ENCODE measurements at places on chromosomes 1 and 21.

- no peak for DNase-seq
Measured at GRCh38 chr1:203270448-203270847, 34.9 kb upstream of the BTG2 start.

DNA sequence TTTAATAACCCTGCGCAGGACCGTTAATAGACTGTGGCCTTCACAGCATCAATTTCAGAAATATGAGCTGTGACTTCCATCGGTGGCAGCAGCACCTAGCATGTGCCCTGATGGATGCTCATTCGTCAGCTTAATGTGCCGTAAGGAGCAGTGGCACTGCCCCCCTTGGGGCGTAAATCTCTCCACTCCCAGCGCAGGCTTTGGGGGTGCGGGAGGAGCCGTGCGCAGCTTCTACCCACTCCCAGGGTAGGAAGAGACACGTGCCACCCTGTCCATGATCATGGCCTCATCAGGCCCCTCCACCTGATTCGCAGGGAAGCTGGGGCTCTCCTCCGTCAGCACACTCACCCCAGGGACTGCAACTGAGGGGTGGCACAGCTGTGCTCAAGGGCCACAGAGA is 149.5 kb downstream of the NPHP4 start:
- no peak for DNase-seq

DNA sequence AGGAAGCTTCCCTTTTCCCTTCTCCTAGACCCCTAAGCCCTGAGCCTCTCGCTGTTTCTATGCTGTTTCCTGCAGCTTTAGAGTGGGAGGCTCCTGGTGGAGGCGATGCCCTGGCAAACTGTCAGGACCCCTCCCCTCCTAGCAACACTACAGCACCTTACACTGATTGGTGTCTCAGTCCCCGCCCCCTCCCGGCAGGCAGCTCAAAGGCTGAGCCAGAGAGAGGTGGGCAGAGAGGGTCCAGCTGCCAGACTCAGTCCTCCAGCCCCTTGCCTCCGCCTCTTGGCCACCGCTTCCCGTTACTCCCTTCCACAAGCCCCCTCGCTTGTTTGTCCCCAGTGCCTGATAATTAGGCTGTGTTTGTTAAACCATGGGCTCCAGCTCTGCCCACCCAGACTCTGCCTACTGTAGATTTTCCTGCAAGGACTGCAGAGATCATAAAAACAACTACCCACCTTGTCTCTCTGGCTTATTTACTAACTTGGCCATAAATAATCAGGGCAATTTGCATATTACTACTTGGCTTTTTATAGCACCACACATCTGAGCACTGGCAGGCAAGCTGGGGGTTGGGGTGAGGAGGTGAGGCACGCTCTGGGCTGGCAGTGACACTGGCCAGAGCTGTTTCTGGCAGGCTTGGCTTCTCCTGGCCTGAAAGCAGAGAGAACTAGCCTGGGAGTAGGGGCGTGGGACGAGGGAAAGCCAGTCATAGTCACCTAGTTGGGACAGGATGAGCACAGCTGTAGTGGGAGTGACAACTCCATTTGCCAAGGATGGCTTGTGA is 107.5 kb downstream of the CSMD2 start:
- DNase-seq: no peak

DNA sequence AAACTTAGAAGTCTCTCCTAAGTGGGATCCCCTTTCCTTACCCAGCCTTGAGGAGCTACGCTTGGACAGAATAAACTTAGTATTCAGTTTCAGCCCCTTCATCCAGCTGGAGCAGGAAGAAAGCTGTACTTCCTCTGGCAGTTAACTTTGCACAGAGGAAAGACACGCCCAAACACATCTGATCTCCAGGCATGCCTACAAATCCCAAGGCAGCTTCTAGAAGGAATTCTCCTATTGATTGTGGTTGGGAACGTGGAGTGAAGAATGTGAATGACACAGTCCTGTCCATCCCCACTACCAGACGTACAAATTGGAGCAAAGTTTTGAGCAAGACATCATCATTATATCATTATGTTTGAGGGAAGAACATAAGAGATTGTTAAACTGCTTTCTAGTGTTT is 6.6 kb upstream of the AK4 start:
- DNase-seq: no peak

GRCh38 chr21:41135746-41136145 is 32.2 kb upstream of the BACE2 start:
- no peak for DNase-seq

GRCh38 chr21:26019236-26019635 is 151.3 kb downstream of the APP start:
- no peak for DNase-seq

- DNase-seq: no peak
Measured at GRCh38 chr1:215793180-215793579, 226.1 kb downstream of the KCTD3 start.

DNA sequence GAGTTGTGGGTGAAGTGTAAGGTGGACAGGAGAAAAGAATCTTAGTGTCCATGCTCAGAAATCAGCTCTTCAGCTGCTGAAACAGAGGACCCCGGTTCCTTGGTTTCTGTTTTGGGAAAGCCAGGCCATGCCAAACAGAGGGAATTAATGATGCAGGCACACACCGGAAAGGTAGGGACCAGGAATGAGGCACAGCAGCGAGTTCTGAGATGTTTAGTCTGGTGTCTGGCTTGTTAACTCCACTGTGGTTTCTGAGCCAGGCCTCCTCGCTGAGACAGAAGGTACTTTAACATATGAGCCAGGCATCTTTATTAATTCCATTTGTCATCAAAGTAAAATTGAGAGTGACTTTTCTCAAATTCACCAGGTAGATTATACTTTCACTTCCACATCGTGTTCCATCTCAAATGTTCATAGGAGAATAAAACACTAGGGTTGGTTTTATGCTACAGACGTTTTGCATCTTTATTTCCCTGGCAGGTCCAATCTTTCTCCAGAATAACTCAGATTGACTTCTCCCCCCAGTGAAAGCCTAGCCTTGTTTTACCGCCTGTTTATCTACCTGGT is 23.5 kb downstream of the LRRC8D start:
- DNase-seq: peak; percentile 8

- DNase-seq: no peak
Measured at GRCh38 chr1:226378071-226378470, 29.8 kb downstream of the PARP1 start.

GRCh38 chr21:19855522-19855921 is 1142.7 kb upstream of the NCAM2 start:
- DNase-seq: no peak

- no peak for DNase-seq
Measured at GRCh38 chr1:235442788-235443429, 61.3 kb downstream of the B3GALNT2 start.

DNA sequence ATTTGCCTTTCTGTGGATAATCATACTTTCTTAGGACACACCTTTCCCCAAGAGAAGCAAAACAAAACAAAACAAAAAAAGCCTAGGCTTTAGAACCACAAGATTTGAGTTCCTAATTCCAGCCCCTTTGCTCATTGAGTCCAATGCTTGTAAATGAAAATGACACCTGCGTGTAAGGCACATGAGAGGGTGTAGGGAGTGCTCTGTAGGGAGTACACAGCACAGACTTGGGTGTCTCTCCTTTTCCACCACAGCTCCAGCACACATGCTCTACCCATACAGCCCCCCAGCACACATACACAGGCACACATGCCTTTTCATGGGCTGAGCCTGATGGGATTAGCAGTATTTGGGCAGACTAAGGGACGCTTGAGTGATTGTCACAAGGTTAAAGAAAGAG is 9.2 kb upstream of the NGF start:
- no peak for DNase-seq

DNA sequence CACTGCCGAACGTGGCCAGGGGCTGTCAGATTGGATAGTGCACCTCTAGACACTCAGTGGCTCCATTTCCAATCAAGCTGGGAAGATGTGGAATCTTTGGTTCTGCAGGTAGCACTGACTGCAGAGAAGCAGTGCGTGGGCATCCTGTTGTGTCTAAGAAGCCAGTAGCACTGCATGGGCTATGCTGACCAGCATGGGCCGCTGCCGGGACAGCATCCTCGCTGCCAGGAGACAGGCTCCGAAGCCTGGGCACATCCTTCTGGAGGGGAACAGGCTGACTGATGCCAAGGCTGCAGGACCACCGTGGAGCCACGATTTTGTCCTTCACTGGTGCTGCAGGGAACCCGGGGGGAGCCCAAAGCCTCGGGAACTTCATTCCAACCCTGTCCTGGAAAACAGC is 649.4 kb downstream of the NPHP4 start:
- DNase-seq: no peak

DNA sequence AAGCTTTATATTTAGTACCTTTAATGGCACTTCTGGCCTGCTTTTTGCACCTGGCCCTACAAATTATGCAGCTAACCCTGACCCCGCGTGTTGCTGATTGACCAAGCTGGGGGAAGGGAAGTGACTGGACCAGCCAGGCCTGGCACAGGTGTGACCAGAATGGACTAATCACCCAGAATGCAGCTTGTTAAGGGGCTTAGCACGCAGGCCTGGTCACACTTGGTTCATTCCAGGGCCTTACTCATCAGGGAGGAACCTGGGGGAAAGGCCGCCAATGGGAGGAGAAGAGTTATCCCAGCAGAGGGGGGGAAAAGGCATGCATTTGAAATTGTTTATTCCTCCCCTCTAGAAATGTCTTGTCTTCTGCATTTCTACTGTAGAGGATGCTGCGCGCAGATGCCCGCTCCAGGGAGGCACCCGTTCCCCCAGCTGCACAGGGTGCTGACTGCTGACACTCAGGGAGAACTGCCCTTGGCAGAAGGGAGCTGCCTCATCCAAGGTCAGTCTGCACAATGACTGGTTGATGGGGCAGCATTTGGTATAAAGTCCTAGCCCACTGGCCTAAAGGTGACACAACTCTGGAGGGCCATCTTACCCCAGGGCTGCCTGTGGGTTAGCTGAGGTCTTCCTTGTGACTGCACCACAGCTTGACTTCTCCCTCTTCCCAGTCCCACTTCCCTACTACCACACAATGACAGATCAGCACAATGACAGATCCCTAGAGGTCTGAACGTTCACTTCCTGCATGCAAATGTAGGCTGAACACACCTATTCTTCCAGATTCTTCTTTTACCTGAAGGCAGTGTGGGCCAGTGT is 29.0 kb downstream of the DHCR24 start:
- DNase-seq: no peak

- DNase-seq: no peak
Measured at GRCh38 chr1:229942501-229942900, 124.5 kb upstream of the GALNT2 start.

GRCh38 chr1:78255383-78255782 is 209.6 kb downstream of the GIPC2 start:
- DNase-seq: no peak

- DNase-seq: no peak
Measured at GRCh38 chr1:209657140-209657879, 5.1 kb upstream of the LAMB3 start.

DNA sequence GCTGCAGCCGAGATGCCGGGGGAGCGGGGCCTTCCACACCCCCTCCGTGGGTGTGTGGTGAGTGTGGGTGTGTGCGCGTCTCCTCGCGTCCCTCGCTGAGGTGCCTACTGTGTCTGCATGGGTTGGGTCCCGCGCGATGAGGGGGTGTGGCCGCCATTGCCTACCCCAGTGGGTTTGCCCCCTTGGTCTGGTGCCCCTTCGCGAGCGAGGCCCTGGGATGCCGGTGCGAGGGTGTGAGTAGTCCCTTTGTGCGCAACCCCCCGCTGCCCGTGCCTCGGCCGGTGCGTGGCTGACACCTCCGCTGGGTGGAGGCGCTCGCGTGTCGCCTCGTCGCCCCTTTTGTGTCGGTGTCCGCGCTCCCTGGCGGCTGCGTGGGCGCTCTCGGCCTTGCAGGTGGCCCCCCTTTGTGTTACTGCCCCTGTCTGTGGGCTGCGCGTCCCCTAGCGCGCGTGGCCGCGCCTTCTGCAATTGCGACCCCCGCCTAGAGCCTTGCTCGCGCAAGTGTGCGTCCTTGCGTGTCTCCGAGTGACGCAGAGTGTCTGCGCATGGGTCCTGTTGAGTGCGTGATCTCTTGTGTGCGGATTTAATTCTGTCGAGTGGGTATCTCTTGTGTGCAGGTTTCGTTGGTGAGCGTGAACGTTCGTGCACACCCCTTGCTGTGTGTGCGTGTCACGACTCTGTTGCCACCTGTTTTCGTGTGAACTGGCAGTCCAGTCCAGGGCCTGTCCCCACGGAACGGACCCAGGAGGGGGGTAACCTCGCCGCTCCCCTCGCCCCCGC is 553 bp downstream of the TTC3 start:
- DNase-seq: peak; percentile 59

GRCh38 chr1:1550591-1551432 is 10.4 kb upstream of the TMEM240 start:
- peak; percentile 66 for DNase-seq

DNA sequence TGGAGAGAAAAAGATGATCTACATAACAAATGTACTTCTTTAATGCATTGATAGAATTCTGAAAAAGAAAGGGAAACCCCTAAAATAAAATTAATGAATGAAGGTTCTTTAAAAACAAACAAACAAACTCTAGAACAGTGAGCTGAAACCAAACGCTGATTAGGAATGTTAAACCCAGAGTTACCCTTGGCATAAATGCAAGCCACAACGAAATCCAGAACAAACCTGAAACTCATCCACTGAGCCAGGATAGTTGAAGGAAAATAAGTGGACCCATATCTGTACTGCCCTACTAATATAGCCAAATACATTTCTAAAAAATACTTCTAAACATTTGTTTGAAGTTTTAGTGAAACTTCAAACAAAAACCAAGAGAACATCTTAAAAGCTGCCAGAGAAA is 505.3 kb downstream of the TTLL7 start:
- DNase-seq: no peak

GRCh38 chr1:161216945-161217712 is 2.0 kb downstream of the FCER1G start:
- DNase-seq: no peak

DNA sequence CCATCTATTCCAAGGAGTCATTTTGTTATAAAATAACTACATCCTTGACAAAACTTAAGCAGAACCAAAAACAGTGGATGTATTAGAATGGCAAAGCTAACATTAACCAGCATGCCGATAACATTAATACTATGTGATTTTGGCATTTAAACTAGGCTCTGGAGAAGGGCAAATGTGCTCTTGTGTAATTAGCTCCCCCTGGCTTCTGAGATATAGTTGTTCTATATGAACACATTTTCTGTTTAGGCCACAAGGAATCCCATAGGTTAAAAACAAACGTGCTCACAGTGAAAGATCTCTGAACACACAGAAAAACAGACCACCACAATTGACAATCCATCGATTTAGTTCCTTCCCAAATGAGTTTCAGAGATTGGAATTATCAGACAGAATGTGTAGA is 57.4 kb upstream of the TARS2 start:
- no peak for DNase-seq

DNA sequence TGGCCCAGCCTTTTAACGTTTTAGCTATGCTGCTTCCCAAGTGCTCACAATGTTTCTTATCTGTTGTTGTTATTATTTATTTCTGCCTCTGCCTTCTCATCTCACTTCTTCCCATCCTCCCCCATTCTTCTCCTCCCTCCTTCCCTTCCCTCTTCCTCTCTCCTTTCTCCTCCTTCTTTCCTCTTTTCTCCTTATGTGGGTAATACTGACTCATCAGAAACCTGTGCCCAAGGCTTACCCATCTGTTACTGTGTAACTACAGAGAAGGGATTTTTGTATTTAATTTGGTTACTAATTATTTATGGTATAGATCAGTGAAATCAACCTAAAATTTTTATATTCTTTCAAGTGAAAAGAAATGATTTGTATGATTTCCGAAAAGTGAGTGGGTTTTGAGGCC is 120.3 kb downstream of the KCNK2 start:
- no peak for DNase-seq

- no peak for DNase-seq
Measured at GRCh38 chr1:245428681-245429080, 273.9 kb downstream of the KIF26B start.
